ENCODE measurements at places on chromosomes 7 and 10.

- no peak for DNase-seq
Observed at GRCh38 chr7:151796091-151796870, 80.6 kb downstream of the PRKAG2 start.

GRCh38 chr10:58311026-58311425 is 23.8 kb upstream of the UBE2D1 start:
- DNase-seq, result no peak

- no peak for DNase-seq
Observed at GRCh38 chr10:131795761-131796160, 105.0 kb upstream of the PPP2R2D start.

DNA sequence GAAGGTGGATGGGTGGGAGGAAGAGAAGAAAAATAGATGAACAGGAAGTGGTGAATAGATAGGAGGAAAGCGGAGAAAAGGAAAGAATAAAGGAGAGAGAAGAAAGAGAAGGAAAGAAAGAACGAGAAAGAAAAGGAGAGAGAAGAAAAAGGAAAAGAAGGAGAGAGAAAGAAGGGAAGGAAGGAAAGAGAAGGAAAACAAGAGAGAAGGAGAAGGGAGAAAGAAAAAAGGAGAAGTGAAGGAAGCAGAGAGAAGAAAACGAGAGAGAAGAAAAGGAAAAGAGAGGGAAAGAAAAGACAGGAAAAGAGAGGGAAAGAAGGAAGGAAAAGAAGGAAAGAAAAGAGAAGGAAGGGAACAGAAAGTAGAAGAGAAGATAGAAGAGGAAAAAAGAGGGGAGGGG is 211.8 kb downstream of the DIP2C start:
- no peak for DNase-seq

GRCh38 chr7:105032553-105033214 is 18.7 kb downstream of the KMT2E start:
- DNase-seq, result no peak

DNA sequence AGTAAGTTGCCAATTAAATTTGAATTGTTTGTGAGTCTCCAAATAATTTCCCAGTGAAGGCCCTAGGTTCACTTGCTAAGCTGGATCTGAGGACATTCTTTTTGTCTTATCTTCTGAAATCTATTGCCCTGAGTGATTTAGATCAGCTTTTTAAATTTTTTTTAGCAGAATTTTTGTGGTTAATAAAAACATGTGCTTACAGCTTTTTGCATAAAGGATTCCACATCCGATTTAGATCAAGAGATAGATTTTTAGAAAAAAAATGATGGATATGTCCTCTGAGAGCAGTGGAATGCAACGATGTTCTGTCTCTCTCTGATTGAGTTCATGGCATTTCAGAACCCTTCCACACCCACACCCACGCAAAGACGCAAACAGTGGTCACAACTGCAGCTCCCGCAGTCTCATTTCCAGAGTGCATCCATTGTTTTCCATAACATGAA is 358.8 kb downstream of the SUGCT start:
- no peak for DNase-seq

DNA sequence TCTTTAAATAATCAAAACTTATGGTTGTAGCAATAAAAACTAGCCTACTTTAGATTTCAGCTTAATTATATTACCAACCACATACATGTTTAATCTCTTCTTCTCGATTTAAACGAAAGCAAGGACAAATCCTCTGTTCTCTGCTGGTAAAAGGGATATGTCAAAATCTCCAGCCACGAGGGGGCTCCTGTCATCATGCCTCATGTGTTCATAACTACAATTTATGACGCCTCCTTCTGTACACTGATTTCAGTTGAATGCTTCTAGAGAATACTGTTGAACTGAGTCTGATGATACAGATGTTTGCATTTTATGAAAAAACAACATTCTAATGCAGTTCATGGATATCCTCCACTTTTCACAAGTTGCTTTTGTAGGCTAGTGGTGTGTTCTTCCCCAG is 220.0 kb upstream of the DPP6 start:
- no peak for DNase-seq

GRCh38 chr7:28024786-28025334 is 155.7 kb downstream of the JAZF1 start:
- no peak for DNase-seq

- DNase-seq, result peak; percentile 15
Observed at GRCh38 chr7:143002106-143002505, 24.8 kb downstream of the OR9A2 start.

GRCh38 chr7:150994838-150995510 is 4.2 kb downstream of the NOS3 start:
- DNase-seq, result no peak

DNA sequence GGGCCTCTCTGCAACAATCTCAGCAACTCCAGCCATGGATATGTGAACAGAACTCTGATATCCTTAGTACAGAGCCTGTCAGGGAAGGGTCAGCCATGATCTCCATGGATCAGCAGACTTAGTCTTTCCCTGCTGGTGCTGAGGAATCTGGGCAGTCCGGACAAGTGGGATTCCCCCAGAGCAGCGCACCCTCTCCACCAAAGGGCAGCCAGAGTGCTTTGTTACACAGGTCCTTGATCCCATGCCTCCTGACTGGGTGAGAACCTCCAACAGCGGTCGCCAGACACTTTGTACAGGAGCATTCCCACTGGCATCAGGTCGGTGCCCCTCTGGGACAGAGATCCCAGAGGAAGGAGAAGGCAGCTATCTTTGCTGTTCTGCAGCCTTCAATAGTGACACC is 38.9 kb downstream of the TPK1 start:
- DNase-seq, result no peak

DNA sequence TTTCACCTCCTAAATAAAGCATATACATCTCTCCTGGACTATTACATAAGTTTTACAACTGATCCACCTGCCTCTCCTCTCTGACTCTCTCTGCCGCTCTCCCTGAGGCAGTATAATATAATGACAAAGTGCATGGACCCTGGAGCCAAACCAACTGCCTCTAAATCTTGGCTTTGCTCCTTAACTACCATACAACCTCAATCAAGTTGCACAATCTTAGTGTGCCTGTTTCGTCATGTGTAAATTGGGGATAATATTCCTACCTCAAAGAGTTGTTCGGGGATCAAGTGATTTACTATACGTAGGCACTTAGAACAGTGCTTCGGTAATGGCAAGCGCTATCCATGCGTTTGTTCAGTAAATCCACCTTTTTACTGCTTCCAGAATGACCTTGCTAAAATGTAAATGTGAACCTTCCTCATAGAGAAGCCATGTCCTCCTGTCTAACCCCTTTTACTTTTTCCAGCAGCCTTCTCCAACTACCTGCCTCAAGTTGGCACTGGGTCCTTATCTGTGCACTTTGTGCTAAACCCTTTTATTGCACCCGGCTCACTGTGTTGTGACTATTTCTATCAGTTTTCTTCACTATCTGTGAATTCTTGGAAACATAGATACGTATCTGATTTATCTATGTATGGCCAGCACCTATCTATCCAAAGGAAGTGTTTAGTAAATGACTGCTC is 30.6 kb upstream of the DLD start:
- no peak for DNase-seq

- no peak for DNase-seq
Observed at GRCh38 chr7:149774237-149775175, 1.1 kb upstream of the ZNF467 start.

DNA sequence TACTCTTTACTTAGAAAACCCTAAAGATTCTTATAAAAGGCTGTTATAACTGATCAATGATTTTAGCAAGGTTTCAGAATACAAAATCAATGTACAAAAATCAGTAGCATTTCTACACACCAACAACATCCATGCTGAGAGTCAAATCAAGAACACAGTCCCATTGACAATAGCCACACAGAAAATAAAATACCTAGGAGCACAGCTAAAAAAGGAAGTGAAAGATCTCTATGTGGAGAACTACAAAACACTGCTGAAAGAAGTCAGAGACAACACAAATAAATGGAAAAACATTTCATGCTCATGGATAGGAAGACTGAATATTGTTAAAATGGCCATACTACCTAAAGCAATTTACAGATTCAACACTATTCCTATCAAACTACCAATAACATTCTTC is 427.0 kb downstream of the KCNMA1 start:
- no peak for DNase-seq

DNA sequence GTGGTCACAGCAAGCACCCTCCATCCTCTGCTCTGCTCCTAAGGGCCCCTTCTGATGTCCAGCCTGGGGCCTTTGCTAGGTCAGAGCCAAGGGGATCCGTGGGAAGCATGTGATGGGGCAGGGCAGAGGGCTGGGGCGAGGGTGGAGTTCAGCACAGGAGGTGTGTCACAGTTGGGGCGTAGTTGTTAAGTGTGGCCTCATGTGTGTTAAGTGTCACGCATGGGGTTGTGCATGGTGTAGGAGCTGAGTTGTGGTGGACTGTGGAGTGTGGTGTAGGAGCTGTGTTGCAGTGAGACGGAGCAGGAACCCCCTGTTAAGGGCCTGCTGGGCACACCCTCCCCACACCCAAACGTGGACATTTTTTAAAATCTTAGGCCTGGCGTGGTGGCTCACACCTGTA is 248.0 kb downstream of the USP6NL start:
- no peak for DNase-seq

- DNase-seq, result no peak
Observed at GRCh38 chr10:55144001-55144400, 343.0 kb upstream of the PCDH15 start.

- DNase-seq, result no peak
Observed at GRCh38 chr7:90739716-90740115, 143.6 kb downstream of the CDK14 start.

DNA sequence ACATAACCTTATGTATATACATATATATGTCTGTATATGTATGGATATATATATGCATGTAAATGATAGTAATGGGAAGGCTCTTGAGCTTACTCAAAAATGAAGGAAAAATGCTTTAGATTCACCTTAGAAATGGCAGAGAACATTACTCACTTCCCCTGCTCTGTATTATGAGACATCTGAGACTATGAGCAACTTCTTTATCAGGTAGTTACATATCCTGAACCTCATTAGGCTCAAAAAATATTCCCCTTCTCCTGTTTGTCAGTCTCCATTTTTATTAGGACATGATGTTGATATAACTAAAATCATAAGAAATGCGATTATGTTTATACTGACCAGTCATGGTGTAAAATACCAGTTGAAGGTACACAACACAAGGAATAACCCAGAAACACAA is 800.1 kb upstream of the ZWINT start:
- DNase-seq, result no peak

GRCh38 chr10:129628823-129629222 is 161.8 kb downstream of the MGMT start:
- DNase-seq, result no peak

DNA sequence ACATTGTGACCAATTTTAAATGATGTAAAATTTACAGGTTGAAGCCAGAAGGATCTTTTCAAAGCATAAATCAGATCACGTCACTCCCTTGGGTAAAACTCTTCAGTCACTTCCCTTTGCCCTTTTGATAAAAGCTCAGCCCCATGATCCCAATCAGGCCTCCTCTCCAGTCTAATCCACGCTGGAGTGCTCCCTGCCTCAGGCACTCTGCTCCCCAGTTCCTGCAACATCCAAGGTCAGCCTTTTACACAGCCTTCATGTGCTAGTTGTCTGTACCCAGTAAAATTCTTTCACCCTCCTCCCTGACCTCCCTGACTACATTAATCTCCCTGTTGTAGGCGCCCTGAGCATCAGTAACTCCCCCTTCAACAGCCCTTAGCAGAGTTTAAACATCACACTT is 14.1 kb downstream of the ELMO1 start:
- DNase-seq, result no peak

GRCh38 chr7:127884066-127884559 is 147.1 kb downstream of the LRRC4 start:
- no peak for DNase-seq

- no peak for DNase-seq
Observed at GRCh38 chr10:78895469-78895868, 173.3 kb upstream of the ZMIZ1 start.

DNA sequence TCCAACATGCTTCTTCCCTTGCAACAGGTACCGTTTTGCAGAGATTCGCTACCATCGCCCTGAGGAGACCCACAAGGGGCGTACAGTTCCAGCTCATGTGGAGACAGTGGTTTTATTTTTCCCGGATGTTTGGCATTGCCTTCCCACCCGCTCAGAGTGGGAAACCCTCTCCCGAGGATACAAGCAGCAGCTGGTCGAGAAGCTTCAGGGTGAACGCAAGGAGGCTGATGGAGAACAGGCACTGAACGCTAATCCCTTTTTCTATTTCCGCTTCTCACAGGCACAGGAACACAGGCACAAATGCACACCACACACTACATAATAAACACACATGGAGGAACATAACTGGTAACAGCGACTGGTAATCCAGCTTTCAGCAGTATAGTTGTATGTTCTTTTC is 35.2 kb downstream of the CCAR1 start:
- no peak for DNase-seq

DNA sequence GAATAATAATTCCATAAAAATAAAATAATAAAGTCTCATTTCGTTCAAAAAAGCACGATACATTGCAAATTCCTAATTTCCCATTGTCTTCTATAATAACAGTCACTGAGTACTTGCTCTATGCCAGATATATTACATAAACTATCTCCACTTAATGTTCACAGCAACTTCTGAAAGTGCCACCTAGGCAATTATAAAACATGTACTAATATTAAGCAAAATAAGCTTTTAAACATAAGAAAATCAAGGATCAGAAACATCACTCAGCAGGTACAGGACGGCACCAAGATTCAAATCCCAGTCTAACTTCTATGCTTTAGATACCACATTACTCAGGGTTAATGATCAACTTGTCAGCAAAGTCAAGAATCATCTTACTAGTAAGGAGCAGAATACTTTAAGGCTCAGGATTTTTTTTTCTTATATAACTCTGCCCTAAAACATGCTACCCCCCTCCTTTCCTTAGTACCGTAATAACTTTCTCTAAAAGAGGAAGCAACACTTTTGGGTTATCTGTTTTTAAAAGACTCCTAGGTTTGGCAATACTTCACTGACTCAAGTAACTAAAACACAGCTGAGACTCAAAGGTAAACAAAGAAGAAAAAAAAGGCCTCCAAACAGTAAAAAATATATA is 51.3 kb downstream of the USP6NL start:
- no peak for DNase-seq

DNA sequence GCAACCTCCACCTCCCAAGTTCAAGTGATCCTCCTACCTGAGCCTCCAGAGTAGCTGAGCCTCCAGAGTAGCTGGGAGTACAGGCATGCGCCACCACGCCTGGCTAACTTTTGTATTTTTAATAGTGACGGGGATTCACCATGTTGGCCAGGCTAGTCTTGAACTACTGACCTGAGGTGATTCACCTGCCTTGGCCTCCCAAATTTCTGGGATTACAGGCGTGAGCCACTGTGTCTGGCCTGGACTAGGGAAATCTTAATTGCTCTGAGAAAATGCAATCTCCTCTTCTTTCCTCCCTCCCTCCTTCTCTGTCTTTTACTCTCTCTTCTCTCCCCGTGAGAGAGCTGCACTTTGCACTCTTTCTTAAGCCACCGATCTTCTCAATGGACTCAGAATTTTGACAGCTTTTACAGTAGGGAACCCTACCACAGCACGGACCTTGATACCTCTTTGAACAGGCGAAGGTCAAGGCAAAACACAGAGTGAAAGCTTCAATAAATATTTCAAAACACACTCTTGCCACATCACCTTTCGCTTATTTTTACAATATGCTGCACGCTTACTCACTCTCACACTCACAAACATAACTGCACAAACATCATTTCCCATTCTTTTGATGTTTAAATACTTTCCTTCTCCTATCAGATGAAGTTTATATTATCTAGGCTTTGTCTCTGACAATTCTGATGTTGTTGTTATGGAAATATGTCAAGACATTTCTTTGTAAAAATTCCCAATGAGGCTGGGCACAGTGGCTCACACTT is 173.4 kb upstream of the NRP1 start:
- DNase-seq, result no peak
